ENCODE measurements at places on chromosomes 2 and 18.

DNA sequence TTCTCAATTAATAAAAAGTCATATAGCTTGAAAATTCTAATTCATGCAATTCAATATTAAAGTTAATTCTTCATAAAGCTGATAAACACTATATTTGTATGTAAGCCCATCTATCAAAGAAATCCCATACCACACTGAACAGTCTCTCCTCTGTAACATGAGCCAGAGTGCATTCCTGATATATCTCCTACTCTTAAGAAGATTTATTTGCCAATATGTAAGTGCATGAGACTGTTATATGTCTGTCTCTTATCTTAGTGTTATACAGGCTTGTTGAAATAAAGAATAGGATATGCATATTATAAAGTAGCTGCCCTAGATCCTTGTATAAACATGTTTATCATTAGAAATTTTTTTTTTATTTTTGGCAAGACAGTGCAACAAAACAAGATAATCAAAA lies 40.4 kb upstream of the TTC32 start:
- DNase-seq, result no peak

- DNase-seq, result no peak
Observed at GRCh38 chr2:119544075-119544938, at the start of gene CFAP221. Gene CFAP221 (plus strand): TSS chr2:119544449. CDS start chr2:119546132, 1,683 bp downstream.

- DNase-seq, result no peak
Observed at GRCh38 chr2:3241971-3242746, 135.5 kb downstream of the EIPR1 start.

GRCh38 chr18:45014047-45014501 lies 333.4 kb downstream of the SETBP1 start:
- DNase-seq, result peak; percentile 32
